Stimulated activated CD8-positive, alpha-beta memory T cell treated with anti-CD3 and anti-CD28 coated beads, Interleukin-12 subunit alpha, Interleukin-12 subunit beta, amount 100 ng/mL, for 4 hours (primary cell): ENCODE measurements at places on chromosomes 1 and 21.

DNA sequence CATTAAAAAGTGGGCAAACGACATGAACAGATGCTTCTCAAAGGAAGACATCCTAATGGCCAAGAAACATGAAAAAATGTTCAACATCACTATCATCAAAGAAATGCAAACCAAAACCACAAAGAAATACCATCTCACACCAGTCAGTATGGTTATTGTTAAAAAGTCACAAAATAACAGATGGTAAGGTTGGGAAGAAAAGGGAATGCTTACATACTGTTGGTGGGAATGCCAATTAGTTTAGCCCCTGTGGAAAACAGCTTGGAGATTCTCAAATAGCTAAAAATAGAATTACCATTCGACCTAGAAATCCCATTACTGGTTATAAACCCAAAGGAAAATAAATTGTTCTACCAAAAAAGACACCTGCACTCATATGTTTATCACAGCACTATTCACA, 369.4 kb downstream of the KCNH1 start:
- no peak for DNase-seq

DNA sequence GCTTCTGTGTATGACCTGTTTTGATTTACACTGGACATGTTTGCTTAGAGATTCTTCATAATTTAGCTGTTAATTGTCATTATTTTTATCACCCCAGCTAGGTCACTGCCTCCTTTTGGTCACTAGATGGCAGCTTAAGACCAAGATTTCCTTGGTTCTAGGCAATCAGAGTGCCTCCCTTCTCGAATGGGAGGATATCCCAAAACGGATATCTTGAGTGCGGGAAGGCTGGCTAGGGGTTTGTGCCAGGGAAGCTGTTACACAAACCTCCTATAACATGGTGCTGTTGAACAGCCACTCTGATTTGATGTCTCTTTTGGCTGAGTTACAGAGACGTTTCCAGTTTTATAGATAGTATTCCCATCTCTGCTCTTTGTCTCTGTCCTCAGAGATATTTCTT, 283.5 kb downstream of the S1PR1 start:
- DNase-seq = no peak

- DNase-seq = no peak
Measured at GRCh38 chr1:42758641-42759040, 8.2 kb downstream of the P3H1 start.

DNA sequence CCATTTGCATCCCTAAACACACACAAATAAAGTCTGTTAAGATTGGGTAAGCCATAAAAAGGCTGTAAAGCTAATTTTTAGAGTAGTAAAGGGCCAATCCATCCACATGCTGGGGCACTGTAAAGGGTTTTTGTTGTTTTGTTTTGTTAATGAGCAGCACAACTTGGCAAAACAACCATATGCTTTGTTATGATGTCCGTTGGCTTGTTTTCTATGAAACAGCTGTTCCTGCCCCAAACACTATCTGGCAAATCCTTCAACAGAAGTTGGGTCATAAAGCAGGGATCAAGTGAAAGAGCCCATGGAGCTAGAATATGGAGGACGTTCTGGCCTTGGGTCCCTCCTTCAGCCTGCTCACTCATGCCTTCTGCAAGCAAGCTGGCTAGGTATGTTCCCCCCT, 183.6 kb downstream of the APP start:
- no peak for DNase-seq

DNA sequence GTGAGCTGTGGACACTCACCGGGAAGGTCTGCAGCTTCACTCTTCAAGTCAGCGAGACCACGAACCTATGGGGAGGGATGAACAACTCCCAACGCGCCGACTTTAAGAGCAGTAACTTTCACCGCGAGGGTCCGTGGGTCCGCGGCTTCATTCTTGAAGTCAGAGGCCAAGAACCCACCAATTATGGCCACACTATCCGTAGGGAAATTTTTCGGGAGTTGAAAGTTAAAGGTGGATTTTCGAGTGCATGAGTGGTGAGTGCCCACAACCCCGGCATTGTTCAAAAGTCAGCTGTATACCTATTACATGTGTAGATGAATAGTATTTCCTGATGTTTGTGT, 19.7 kb downstream of the EXOC8 start:
- DNase-seq = no peak

- DNase-seq = no peak
Measured at GRCh38 chr1:160410406-160411005, 10.1 kb downstream of the VANGL2 start.

DNA sequence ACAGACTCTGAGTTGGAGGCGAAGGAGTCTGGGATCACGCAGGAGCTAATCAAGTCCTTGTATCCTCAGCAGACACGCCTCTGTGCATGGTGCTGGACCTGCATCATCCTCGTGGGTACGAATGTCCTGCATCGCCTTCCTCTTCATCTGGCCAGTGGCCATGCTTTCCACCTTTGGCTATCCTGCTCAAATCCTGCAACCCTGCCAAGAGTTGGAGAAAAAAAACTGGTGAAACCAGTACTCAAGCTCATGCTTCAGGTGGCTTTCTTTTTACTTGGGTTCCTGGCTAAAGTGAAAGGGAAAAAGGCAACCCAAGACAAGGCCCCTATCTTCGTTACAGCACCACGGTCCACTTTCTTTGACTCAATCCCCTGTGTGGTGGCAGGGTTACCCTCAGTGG, 8.9 kb downstream of the SETSIP start:
- DNase-seq = no peak

- no peak for DNase-seq
Measured at GRCh38 chr1:79323239-79324025, 316.9 kb upstream of the ADGRL4 start.

DNA sequence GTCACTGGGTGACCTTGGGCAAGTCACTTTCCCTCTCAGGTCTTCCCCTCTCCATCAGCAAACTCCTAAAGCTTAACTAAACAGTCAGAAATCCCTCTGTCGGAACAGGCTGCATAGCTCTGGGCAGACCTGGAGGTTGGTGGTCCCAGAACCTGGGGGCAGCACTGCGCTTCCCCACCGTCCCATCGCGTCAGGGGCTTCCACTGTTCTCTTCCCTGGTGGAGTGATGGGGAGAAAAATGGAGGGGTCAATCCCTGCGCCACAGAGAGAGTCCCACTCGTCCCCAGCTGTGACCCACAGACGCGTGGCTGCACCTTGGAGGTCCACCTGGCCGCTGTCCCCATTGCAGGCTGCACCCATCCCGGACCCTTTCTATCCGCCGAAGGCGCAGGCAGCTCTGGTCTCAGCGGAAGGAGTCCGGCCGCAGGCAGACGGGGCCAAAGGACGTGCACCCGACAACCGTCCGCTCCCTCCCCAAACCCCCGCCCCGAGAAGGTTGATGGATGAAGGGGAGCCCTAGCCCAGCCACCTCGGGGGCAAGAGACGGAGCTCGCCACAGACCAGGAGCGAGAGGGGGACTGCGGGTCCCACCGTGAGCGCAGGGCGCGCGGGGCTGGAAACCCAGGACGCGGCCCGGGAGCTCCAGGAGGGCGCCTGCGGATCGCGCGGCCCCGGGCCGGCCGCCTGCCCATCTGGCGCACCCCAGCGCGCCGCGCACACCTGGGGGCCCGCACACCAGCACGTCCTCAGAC, 588 bp upstream of the WNT3A start:
- DNase-seq = no peak

GRCh38 chr1:233440951-233441401, 113.5 kb downstream of the MAP3K21 start:
- DNase-seq = no peak

GRCh38 chr1:29444081-29444715, 207.9 kb downstream of the PTPRU start:
- DNase-seq = no peak

DNA sequence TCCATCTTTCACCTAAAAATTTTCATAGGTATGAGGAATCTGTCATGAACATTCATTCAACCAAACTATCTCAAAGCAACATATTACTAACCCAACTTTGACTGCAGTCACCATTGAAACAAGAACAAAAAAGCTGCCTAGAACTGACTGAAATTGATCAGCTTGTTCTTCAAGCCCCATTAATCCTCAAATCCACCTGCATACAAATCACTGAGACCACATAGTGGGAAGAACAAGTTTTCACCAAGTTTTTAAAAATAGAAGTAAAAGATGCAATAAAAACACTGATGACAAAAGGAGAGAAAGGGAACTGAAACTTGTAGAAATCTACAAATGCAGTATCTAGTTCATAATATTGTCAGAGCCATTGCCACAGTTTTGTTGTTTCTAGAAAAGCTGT, 6.1 kb downstream of the SORT1 start:
- no peak for DNase-seq

GRCh38 chr1:195590649-195591048, 1017.6 kb downstream of the KCNT2 start:
- DNase-seq = no peak

- no peak for DNase-seq
Measured at GRCh38 chr1:51517361-51518032, 1.6 kb downstream of the EPS15 start.

GRCh38 chr1:50329332-50329932, 93.8 kb downstream of the DMRTA2 start:
- no peak for DNase-seq

- DNase-seq = no peak
Measured at GRCh38 chr1:35884934-35885333, 1.9 kb downstream of the AGO1 start.

DNA sequence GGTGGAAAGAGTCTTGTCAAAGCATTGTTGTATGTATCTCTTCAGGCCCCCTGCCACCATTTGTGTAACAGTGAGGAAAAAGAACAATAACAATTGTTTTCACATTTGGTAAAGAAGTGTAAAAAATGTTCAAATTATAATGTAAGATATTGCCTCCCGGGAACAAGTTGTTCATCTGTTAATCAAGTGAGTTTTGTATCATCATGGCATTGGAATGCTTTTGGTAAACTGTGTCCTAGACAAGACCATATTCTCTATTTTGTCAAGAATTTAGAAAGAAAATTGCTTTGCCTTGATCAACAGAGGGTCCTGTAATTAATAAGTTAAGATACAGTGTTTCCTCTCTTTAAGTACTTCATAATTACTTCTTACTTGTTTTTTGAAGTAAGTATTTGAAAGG, 692.0 kb upstream of the NR5A2 start:
- no peak for DNase-seq

- DNase-seq = no peak
Measured at GRCh38 chr1:214120191-214120590, 132.4 kb downstream of the PROX1 start.

DNA sequence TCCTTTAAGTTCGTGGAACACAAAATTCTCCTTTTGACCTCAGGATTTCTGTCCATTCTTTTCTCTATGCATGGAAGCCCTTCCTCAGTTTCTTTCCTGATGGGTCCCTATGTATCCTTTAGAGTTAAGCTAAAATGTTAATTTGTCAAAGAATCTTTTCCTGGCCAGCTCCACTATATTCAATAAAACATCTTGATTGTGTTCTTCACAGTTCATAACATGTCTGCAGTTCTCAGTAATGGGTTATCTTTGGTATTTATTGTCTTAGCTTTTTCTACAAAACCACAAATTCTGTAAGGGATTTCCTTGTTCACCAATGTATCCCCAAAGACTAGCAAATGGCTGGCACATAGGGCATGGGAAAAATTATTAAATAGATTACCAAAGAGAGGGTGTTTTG, 998.5 kb downstream of the ADGRL2 start:
- no peak for DNase-seq

- no peak for DNase-seq
Measured at GRCh38 chr1:190373705-190374336, 103.8 kb downstream of the BRINP3 start.

- DNase-seq = no peak
Measured at GRCh38 chr21:27034796-27035195, 67.9 kb upstream of the ADAMTS5 start.

- no peak for DNase-seq
Measured at GRCh38 chr1:116502671-116503314, 68.0 kb downstream of the CD58 start.

GRCh38 chr1:44676484-44677200, 2.1 kb downstream of the ARMH1 start:
- DNase-seq = no peak

DNA sequence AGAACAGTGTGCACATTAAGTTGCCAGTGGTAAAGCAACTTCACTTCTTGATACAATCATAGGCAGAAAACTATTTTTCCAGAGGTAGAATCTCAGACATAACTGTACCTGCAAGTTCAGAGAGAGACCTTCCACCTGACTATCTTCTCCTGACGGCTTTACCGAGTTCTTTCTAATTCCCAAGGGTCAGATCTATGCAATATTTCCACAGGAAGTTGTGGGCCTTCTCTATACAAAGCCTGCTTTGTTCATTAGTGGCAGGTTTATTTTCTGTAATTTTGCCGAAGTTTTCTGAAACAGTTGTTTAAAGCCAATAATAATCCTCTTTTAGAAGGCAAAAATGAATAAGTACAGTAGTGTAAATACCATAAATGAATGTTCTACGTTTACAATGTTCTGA, 58.2 kb upstream of the RCC1 start:
- DNase-seq = no peak

DNA sequence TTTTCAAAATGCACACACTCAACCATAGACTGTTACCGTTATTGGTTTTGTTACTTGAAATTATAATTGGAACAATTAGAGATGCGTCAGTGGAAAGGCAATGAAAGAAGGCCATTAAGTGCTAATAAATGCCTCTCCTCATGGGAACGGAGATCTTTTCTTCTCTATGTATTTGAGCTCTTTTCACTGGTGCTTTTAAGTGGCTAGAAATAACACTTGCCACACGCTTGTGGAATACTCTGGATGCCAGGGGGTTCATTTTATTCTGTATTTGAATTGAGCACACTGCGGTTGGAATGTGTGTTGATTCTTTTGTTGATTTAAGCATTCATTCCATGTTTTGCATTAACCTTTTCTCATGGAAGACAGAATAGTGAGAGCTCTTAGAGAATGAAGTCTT, 68.4 kb downstream of the DNM3 start:
- no peak for DNase-seq

- DNase-seq = no peak
Measured at GRCh38 chr1:2275796-2276536, 47.8 kb downstream of the SKI start.

- no peak for DNase-seq
Measured at GRCh38 chr1:161046605-161047228, 940 bp upstream of the USF1 start.

GRCh38 chr1:145960468-145961108, 2.8 kb upstream of the LIX1L start:
- DNase-seq = peak; percentile 34
